ENCODE measurements at places on chromosomes 11 and 22.

GRCh38 chr11:85531191-85531897, 95.8 kb downstream of the DLG2 start:
- DNase-seq, result no peak

DNA sequence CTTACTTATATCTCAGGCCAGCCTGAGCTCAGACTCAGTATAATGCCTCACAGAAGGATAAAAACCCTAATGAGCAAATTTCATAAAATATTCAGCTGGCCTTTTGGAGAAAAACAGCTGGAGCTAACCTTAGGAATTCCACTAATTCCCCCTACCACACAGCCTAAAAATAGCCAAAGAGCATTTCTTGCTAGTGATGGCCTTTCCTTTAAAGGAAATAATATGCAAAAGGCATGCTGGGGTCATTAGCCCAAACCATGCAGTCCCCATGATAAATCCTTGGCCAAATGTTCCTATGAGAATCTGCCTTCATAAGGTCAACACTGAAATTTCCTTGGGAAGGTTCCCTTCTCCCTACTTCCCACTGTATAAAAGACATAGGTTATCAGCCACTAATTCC, 38.2 kb downstream of the SYTL2 start:
- no peak for DNase-seq

- no peak for DNase-seq
Observed at GRCh38 chr11:78371221-78371891, 46.3 kb downstream of the GAB2 start.

DNA sequence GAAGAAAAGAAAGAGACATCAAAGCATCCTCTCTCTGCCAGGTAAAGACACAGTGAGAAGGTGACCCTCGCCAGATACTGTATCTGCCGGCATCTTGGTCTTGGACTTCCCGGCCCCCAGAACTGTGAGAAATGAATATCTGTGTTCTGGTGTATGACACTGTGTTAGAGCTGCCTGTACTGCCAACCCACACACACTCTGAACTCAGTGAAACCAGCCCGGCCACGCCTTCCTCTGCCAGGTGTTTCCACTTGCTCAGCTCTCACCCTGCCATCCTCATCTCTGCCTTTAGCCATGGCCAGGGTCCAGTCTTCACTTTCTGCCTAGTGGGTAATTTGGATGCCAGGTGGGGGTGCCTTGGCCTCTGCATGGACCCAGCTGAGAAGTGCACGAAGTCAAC, 24.0 kb downstream of the CBX7 start:
- DNase-seq, result no peak

DNA sequence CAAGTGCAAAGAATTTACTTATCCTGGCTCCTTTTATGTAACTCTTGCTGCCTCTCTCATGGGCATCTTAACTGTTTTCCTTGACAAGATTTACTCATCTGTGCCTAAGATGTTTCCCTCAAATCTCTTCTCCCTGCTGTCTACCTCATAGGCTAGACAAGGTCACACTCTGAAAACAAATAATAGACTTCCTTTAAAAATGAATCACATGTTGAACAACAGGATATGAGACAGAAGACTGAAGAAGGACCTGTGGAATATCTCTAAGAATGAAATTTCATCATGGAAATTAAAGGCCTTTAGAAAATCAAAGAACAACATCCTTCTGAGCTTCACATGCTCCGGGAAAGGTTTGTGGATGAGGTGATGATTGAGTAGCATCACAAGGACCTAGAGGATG, 6.0 kb upstream of the SCGB2A2 start:
- DNase-seq, result no peak

GRCh38 chr11:130769782-130770535, 146.3 kb downstream of the SNX19 start:
- DNase-seq, result no peak

- no peak for DNase-seq
Observed at GRCh38 chr22:24154826-24155225, 26.5 kb upstream of the SUSD2 start.

DNA sequence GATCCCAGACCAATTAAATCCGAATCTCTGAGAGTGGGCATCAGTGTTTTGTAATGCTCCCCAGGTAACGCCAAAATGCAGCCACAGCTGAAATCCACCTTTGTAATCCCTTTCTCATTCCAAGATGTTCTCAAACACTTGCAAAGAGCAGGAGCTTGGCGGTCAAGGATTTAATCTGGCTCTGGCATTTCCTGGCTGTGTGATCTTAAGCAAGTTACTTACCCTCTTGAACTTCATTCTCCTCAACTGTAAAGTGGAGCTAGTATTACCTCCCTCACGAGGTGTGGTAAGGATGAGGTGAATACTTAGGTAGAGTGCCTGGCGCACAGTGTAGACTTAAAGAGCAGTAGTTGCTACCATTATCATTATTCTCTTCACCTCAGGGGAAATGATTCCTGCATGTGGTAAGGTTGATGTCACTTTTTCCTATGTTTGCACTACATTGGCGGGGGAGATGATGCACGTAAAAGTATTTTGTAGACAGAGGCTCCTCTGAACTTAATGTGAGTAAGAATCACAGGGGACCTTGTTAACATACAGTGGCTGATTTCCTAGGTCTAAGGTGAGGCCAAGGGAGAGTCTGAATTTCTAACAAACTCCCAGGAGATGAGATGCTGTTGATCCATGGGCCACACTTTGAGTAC, 210.4 kb upstream of the PITPNB start:
- no peak for DNase-seq

- no peak for DNase-seq
Observed at GRCh38 chr11:116314006-116314405, 458.8 kb downstream of the BUD13 start.
